ENCODE measurements at places on chromosomes 2 and 18.

DNA sequence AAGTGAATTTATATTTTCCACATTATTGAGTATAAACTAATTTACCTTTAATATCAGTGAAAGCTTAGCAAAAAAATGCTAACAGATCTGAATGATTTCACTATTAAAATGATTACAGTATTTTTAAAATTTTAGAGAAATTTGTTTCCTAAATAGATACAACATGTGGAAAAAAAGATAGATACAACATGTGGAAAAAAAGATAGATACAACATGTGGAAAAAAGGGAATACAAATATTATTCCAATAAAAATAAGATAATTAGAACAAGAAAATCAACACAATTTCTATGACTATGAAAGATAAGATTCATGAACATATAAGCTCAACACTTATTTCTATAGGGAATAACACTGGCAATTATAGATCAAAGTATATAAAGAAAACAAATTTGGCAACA lies 865.9 kb upstream of the VRK2 start:
- DNase-seq, result no peak

DNA sequence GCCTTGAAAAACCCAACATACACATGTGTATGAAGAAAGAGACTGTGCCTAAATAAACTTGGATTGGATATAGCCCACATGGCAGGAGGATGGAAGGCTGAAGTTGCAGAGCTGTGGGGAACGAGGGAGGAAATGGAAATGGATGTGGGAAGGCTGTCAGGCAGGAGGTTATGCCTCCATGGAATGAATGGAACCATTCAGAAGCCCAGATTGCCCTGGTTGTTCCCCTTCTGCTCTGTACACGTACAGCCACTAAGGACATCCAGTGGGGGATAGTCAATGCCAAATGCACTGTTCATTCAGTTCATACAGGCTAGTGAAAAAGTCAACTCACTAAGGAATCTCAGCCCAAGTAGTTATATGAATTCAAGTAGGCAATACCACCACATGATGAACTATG lies 463.7 kb downstream of the TNS1 start:
- no peak for DNase-seq

- DNase-seq, result no peak
Observed at GRCh38 chr2:66324356-66324755, 110.6 kb upstream of the MEIS1 start.

DNA sequence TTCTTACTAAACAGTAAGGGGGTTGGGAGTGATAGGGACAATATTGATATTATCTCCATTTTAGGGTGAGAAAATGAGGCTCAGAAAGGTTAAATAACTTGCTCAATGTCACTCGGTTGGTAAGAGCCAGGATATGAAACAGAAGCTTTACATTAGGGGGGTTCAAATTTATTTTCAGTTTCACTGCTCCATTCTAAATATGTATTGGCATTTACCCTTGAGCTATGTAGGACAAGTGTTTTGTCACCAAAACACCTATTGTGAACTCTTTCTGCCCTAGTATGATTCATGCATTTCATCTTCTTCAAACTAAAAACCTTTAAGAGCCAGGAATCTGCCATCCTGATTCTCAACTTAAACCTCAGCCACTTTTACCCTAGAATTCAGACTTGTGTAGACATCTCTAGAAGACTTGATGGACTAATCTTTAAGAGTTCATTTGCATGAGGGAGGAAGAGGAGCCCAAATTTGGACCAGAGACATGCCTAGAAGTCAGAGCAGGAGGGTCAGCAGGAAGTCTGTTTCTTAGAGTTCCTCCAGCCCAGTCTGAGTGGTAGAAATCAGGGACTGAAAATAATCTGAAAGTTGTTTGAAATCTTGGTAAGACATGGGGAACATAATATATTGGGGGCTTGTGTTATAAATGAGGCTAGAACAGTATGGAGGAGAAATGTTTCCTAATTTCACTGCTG lies 129.4 kb upstream of the ATP5MC3 start:
- no peak for DNase-seq

DNA sequence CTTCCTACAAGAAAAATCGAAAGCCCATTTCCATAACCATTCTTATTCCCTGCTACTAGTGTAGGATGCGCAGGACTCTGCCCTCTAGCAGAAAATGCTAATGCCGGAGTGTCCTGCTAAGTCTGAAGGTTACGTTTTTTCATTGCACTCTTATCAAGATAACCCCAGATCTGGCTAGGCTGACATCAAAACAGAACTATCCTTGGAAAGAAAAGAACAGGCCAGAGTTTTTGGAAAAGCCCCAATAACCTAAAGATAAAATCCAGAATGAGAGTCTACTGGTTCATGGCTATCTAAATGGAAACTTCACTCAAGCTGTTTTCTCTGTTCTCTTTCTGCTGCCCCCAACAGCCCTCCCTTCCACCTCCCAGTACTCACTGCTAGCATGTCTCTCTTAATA lies 913 bp downstream of the RNF152 start:
- DNase-seq, result no peak

GRCh38 chr2:186884587-186884986 lies 35.6 kb upstream of the ZSWIM2 start:
- DNase-seq, result no peak

DNA sequence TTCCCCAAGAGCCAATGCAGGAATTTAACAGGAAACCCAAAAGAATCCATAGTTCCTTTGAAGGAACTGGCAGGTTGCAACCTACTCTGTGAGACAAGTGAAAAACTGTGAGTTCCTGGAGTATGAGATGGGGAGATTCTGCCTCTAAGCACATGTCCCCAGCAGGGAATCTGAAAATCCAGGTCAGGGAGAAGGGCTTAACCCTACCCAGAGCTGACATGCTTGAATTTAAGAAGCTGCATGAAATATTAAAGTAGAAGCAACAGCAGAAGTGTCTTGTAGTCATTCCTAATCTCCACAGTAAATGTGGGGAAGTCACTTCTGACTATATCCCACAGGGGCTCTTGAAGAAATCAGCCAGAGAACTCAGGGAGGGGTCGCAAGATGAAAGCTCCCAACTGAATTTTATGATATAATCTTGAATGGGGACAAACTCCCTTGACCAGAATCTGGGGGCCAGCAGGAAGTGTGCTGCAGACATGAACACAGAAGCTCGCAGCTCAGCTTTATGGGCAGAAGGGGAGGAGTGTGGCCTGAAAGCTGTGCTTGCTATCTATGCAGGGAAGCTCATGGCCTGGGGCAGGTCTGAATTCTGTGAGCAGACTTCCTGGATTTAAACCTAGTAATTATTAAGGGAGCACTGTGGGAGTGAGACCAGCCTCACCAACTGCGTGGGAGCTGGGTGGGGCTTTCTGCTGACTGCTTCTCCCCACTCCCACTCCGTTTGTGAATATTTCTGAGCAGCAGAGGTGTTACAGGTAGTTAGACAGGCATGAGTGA lies 184.1 kb upstream of the KYNU start:
- DNase-seq, result no peak

- DNase-seq, result no peak
Observed at GRCh38 chr2:156752042-156752441, 315.9 kb downstream of the GPD2 start.

GRCh38 chr2:203880557-203881125 lies 13.1 kb downstream of the CTLA4 start:
- no peak for DNase-seq

DNA sequence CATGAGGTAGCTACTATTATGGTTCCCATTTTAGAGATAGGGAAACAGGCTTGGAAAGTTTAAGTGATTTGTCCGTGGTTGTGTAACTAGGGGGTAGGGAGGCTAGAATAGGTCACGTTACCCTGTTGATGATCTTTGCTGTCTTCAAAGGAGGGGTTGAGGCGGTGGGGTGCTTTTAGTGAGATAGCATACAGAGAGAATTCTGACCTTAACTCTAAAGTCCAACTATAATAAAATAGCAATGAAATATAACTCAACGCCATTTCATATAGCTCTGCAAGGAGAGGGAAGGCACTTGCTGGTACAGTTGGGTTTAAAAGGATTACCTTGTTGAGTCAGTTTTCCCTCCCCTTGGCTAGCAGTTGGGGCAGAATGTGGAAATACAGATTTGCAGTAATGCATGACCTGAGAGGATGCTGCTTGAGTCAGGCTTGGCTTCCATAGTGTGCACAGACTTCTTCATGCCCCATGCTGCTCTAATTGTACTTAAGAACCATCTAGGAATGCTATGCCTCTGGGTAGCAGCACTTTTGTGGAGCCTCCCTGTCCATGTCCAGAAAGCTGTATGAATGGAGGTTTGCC lies 143.9 kb downstream of the LTBP1 start:
- no peak for DNase-seq

All from stimulated activated CD8-positive, alpha-beta memory T cell treated with anti-CD3 and anti-CD28 coated beads, Interleukin-15, amount 100 ng/mL, for 24 hours (primary cell).